ENCODE measurements at places on chromosomes 2 and 18. TPM values are rescaled to one million over a fixed set of nuclear protein-coding genes. Genes with fewer than 3 reads are reported as not detected.

Gene ZBTB7C
- not detected for total RNA-seq

Gene CDH7
- total RNA-seq = 0.14 TPM

Gene POTEI
- total RNA-seq = 0.87 TPM

Gene C2orf92
- total RNA-seq = 5.2 TPM

- DNase-seq = no peak
Measured at GRCh38 chr2:166418853-166419615, 43.3 kb upstream of the SCN9A start.

DNA sequence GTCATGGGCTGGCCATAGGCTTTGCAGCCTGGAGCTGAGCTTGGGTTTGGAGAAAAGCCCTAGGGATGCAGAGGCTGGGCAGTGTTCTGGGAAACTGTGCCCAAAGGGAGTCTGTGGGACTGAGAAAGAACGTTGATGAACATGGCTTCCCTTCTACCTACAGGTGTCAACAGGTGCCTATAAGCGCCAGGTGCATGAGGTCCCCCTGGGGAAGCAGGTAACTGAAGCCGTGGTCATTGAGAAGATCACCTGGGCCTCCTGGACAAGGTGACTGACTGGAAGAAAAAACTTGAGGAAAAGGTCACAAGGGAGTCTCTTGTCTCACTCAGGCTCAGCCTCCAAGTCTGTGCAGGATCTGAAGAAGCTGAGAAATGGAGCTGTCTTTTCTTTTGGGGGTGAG is 83.4 kb downstream of the RTN4 start:
- DNase-seq = no peak

DNA sequence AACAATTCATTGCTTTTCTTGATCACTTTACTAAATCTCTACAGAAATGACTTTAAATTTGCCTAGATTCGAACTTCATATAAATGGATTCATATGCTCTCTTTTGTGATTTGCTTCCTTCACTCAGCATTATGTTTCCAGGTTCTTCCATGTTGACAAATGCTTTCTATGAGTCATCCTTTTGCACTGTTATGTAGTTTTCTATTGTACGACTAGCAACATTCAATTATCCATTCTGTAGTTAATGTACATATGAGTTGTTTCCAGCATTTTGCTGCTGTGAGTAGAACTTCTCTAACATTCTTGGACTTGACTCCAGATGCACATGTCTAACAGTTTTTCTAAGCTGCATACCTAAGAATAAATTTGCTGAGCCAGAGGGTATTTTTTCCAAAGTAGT is 66.5 kb upstream of the NEUROD1 start:
- DNase-seq = no peak

DNA sequence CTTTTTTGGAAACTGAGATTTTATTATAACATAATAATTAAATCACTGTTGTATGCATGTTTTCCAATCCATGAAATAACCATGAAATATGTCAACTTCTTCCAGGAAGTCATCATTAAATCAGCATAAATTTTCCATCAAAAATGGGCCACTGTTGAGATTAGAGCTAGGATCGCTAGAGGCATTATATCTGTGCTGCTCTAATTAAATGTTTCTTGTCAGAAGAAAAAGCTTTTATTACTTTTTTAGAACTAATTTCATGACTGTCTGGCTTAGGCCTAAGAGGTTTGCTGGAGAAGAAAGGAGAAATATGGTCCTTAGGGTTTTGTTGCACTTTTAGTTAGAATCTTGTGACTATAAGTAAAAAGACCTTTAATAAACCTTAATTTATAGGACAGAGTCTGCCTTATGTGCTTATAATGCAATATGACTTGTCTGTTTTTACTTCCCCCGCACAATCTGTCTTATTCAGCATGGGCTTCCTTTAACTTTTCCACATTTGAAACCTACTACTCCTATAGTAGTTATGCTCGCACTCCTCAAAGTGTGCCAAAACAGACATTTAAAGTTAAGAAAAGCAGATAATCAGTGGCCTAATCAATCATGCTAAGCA is 363.4 kb upstream of the GCFC2 start:
- DNase-seq = no peak
